ENCODE measurements at places on chromosomes 16 and 17. TPM values are rescaled to one million over a fixed set of nuclear protein-coding genes. Genes with fewer than 3 reads are reported as not detected.

Gene CEP295NL
- not detected for total RNA-seq

Gene TPSD1
- total RNA-seq: not detected

Gene ST6GALNAC2
- total RNA-seq: not detected

GRCh38 chr17:19833914-19834313 is 33.8 kb downstream of the ULK2 start:
- no peak for DNase-seq

GRCh38 chr17:47292206-47292605 is 31.5 kb upstream of the EFCAB13 start:
- DNase-seq: no peak

GRCh38 chr17:80765241-80765961 is 220.8 kb downstream of the RPTOR start:
- DNase-seq: peak; percentile 70

DNA sequence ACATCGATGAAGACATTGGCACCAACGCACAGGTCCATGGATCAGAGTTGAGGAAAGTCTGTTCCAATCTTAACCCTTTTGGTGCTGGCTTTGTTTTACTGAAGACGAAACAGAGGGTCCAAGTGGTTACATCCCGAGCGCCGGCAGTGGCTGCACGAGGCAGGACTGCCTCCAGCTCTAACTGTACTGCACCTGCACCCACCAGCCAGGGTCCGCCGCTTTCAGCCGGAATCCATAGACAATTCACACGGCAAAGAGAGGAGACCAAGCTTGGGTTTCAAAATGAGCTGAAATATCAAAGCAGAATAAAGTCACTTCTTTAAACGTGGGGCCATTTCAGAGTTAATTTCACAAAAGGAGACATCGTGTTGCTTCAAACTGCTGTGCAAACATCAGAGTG is 21.2 kb upstream of the ZC3H18 start:
- no peak for DNase-seq

DNA sequence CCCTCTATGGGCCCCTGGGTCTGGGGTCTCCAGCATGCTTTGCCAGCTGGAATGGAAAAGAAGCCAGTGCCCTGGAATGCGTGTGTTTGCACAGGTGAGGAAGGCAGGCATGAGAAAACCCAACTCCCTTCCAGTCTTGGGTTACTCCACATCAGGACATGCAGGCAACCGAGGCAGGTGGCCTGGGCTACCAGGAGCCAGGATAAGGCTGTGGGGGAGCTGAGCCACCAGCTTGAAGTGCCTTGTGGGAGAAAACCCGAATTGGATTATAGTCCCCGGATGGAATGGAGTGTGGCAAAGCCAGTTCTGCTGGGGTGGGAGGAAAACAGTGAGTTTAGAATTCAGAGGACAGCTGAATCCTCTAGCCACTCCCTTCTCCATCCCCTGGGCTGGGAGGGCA is 7.2 kb downstream of the SRCIN1 start:
- DNase-seq: peak; percentile 88

All from OCI-LY7 (cell line).